ENCODE measurements at places on chromosomes 6 and 20. TPM values are rescaled to one million over a fixed set of nuclear protein-coding genes. Genes with fewer than 3 reads are reported as not detected.
A peak's percentile ranks its signal among the peaks of the same experiment; 100 is the strongest.

GRCh38 chr6:4155848-4156466 is 20.6 kb upstream of the ECI2 start:
- DNase-seq = peak; percentile 60

DNA sequence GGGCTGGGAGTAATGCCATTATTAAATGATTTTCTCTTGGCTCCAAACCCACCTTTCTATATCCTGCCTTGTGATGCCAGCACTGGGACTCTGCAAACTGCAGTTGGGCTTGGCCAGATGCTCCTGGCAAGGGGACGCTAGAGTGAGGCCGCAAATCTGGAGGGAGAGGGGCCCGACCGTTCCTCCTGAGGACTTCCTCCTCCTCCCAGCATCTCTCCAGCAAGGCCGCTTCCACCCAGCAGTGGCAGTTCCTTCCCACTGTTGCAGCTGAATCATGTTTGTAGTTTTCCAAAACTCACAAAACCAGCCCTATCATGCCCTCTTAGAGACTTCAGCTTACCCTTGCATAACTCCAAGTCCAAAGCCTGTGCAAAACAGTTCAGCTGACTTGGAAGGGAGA is 244.4 kb downstream of the FOXA2 start:
- DNase-seq = no peak

DNA sequence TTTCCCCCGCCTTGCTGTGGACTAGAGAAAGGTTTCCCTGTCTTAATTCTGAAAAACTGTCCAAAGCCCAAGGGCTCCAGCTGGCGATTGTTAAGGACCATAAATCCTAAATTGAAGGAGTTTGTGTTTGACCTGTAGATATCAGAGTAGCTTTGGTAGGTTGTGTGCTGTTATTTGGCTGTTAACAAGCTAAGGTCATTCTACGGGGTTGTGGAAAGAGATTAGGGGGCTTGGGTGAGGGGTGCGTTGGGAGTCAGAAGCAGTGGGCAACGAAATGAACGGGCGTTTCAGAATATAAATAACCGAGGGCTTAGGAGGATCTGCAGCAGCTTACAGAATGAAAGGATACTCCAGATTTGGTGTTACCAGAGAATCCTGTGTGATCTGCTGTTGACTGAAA is 32.6 kb upstream of the BTN3A2 start:
- no peak for DNase-seq

DNA sequence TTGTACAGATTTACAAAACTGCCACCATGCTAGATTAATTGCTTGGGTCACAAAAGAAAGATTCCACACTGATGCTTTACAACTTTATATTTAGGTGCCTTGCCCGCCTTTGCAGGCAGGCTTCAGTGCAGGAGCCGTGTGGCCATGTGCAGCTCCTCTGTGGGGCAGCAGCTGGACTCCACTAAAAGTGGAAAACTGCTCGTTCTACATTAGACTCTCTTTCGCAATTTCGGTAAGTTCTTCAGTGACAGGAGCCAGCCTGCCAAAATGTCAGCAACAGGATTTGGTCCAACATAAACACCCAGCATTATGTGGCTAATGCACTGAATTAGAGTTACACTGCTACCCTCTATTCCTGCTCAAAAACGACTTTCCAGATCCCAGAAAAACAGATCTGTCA is 174.4 kb upstream of the KCNK16 start:
- DNase-seq = no peak

DNA sequence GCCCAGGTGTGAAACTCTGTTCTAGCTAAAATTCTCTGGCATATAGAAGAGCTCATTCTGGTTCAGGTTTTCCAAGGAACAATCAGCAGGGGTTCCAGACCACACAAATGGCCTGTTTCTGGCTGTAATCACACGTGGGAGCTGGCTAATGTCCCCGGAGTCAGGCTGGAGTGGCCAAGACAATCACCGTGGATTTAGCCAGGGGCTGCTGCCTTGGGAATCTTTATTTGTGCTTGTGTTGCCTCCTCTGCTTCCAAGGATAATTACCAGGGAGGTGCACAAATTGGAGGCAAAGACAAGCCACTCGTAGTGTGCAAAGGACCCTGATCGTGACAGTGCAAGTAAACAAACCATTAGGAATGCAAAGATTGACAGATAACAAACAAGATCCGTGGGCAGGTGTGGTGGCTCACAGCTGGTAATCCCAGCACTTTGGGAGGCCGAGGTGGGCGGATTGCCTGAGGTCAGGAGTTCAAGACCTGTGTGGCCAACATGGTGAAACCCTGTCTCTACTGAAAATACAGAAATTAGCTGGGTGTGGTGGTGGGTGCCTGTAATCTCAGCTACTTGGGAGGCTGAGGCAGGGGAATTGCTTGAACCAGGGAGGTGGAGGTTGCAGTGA is 77.3 kb downstream of the KCNB1 start:
- no peak for DNase-seq

GRCh38 chr20:52200870-52201269 is 9.3 kb upstream of the ZFP64 start:
- no peak for DNase-seq

- no peak for DNase-seq
Observed at GRCh38 chr6:38719358-38719757, 4.2 kb downstream of the DNAH8 start.

GRCh38 chr6:13427801-13428582 is 59.4 kb downstream of the GFOD1 start:
- DNase-seq = no peak

GRCh38 chr20:341682-342081 is 5.2 kb upstream of the NRSN2 start:
- peak; percentile 55 for DNase-seq

GRCh38 chr6:19803331-19804204 is 33.6 kb upstream of the ID4 start:
- DNase-seq = no peak

- DNase-seq = no peak
Observed at GRCh38 chr20:64242797-64243475, 12.6 kb upstream of the PCMTD2 start.

DNA sequence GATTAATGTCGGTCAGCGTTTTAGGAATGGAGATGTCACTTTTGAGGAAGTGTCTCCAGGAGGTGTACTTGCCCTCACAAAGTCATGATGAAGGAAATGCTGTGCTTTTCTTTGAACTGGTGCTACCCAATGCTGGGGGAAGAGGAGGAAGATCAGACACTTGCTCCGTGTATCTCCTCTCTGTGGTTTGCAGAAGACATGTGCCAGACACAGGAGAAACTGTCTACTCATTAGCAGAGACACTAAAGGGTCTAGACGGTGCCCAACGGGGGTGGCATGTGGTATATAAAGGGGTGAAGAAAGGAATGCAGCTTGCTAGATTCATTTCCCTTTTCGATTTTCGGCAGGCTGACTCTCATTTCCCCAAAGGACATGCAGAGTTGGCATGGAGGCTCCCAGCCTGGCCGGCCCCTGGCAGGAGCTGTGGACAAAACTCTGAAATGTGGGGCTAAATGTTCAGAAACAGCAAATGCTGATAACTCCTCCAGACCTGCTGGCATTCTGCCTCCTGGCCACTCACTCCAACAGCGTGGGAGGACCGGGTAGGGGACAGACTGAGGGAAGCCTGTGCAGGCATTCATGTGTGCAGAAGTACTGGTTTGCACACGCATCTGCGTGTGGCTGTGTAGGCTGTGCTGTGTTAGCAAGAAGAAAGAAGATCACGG is 59.6 kb upstream of the QKI start:
- DNase-seq = no peak

DNA sequence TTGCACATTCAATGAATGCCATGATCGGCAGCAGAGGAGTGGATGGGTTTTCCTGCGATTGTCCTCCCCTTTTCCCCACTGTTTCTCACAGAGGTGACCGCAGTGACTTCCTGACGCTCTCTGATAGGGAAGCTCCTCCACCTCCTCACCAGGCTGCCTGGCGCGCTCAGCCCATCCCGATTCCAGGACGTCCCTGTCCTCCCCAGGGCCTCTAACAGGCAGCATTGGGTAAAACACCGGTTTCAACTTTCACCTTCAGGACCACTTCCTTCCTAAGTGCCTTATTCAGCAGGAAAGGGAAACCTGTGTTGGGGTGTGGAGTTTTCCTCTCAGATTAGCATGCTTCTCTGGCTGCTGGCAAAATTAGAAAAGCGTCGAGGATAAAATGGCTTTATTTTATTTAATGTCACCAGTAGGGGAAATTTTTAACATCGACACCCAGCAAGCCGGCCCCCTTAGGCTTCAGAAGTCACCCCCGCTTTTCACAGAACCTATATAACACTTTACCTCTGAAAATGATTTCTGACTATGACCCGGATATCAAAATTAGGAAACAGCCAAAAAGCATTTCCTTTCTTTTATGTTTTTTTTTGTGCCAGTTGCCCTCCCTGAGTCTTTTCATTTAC is 570.4 kb upstream of the GJE1 start:
- DNase-seq = no peak

GRCh38 chr20:8534368-8535160 is 402.5 kb downstream of the PLCB1 start:
- DNase-seq = no peak

DNA sequence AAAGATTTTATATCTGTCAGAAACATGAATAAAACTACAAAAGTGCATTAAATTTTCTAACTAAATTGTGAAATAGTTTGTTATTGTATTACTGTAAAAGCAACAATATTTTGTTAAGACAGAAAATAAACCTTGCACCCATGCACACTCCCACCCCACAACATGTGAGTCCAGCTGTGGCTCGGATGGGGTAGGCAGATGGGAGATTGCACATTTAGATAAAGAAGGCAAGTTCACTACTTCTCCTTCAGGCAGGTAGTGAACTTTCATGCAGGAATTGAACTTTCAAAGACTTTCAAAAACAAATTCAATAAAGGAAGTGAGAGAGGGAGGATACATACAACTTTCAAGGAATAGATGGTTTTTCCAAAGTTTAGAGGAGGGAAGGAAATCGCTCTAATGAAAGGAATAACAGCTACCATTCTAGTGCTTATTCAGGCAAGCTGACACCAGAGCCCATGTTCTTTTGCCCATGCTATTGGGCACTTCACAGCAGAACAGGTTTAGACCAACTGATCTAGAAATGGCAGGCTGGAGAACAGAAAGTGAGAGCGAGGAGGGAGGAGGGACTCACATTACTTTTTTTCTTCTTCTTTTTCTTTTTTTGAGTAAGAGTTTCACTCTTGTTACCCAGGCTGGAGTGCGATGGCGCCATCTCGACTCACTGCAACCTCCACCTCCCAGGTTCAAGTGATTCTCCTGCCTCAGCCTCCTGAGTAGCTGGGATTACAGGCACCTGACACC is 28.5 kb downstream of the SF3B5 start:
- DNase-seq = no peak

DNA sequence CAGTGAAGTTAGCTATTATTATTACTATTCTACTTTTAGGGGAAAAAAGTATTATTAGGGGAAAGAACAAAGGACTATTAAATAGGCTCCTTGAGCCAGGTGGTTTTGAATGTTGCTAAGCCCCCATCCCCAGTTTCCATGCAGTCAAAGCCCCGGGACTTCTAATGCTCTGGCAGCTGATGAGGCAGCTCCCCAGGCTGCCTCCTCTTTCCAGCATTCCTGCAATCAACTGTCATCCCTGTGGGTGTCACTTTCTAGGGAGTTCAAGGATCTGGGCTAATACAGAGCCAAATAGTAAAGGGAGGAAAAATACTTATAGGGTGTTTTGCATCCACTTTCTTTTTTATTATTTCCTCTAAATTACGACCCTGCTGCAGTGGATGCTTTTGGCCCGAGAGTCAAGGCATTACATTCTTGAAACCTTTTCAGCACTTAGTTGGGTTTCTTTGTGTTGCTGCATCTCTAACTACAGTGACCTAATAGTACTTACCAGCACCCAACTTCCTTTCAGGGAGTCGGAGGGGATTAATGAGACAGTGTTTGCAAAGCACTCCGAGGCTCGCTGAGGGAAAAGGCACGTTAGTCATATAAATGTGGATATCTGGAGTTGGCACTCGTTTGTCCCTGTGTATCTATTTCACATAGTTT is 303.9 kb upstream of the MAP3K7 start:
- DNase-seq = no peak

- no peak for DNase-seq
Observed at GRCh38 chr6:142568857-142569597, 267.2 kb downstream of the ADGRG6 start.

GRCh38 chr20:34403908-34404307 is 40.8 kb downstream of the ITCH start:
- DNase-seq = no peak

- no peak for DNase-seq
Observed at GRCh38 chr6:11197175-11197536, 35.3 kb downstream of the NEDD9 start.

DNA sequence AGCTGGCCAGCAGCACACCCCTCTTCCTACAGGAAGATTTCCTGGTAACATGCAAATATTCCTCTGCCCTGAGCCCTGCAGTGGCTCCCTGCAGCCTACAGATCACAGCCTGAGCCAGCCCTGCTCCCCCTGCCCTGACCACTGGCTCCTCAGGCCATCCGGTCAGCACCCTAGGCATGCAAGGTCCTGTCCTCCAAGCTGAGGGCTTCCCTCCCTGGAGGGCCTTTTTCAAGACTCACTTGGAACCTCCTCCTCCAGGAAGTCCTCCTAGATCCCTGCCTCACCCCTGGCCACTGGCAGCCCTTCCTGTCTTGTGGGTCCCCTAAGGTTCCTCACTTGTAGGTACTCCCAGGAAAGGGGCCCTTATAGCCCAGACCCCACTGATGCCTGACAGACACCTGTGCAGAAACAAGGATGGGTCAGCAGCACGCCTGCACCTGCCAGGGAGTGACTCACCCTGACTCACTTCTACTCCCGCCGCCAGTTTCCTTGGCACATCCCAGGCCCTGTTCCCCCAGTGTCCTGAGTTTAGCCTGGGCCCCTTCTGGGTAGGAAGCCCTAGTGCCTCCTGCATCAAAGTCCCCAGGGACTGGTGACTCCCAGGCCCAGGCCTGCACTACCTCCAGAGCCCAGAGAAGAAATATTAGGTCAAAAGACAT is 3.2 kb downstream of the SLC4A11 start:
- DNase-seq = peak; percentile 78

DNA sequence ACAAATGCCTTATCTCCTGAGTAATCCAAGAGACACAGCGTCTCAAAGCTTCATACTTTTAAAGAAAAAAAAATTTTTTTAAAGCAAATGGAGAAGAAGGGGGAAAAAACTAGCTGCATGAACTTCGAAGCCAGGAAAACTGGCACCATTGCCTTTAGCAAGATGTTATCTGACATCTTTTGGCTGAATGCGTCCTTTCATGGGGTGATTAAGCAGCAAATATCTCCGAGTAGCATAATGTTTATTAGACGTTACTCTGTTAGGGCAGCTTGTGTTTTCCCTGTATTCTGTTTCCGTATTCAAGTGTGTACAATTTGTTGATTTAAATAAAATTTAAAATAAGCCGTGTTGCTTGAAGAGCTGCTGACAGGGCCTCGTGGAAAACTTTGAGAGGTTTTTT is 76.5 kb upstream of the TSHZ2 start:
- DNase-seq = no peak

Gene OXT
- not detected for total RNA-seq

Gene SLC17A1
- not detected for total RNA-seq

Gene CSTF1
- 39.6 TPM for total RNA-seq

Gene BTN1A1
- not detected for total RNA-seq

Gene IL17A
- not detected for total RNA-seq

Gene ATP9A
- total RNA-seq = 22.4 TPM

Gene TMEM74B
- 0.44 TPM for total RNA-seq

Gene RNF146
- total RNA-seq = 26.0 TPM

Gene CLVS2
- not detected for total RNA-seq

All from PC-9 (cell line).